ENCODE measurements at places on chromosomes 12 and 14. TPM values are rescaled to one million over a fixed set of nuclear protein-coding genes. Genes with fewer than 3 reads are reported as not detected.

GPR68 gene
- total RNA-seq: 0.67 TPM

- DNase-seq: no peak
These were observed 620.1 kb downstream of the MED13L start for GRCh38 chr12:115657081-115658013.

DNA sequence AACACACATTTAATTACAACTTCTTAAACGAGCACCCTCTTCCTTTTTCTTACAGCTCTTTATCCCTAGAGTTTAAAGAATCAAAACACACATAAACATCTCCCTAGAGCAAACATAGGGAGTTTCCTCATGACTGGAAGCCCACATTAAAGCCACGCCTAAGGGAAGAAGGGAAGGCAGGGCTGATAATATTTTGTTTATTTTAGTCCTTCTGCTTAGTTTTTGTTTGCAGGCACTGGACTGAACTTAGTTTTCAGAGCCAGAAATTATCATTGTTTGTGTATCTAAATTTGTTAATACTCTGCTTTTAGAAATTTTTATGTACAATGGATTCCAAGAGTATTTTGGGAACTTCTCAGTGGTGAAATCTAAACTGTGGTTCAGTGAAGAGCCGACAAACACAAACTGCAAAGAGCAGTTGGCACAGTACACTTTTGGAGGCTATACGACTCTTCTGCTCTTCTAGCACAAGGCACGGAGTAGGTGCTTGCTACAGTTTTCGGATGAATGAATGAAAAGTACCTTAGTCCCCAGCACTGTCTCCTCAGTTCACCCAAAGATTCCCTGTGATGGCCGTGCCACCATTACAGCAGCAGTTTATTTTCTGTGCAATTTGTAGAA, 17.6 kb upstream of the AMIGO2 start:
- DNase-seq: no peak

GRCh38 chr14:96660123-96660522, 137.1 kb upstream of the VRK1 start:
- DNase-seq: no peak

GRCh38 chr14:56004786-56005185, 113.4 kb upstream of the PELI2 start:
- DNase-seq: no peak

CFAP73 gene
- total RNA-seq: not detected

DNA sequence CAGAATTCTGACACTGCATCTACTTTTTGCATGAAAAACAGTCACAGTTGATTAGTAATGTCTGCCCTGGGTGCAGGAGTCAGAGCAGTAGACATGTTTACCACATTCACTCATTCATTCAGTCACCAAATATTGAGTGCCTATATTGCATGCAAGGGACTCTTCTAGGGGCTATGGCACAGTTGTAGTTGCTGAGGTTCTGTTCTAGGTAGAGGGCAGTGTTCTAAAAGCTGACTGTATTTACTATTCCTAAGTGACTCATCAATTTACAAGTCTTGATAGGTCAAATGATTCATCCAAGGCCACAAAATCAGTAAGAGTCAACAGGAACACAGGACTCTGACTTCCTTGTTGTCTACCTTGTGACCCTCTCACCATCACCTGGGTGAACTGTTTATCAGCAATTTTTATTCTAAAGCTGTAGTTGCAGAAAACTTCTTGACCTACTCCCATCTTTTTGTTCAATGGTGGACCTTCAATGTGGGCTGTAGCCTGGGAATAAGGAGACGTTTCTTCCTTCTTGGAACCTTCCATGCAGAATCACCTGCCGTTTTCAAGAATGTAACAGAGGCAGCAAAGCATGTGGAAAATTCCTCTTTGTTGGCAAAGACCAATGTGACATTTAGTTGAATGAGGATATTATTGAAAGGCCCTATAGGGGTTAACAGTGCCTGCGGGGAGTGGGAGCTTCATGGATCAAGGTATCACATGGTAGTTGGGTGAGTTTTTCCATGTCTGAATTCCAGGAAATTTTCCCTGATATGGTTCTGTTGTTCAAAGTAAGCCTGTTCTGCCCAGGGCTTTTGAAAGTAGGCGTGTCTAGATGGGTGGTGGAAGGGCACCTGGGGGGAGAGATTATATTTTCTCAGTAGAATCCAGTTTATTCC, 223.2 kb downstream of the KTN1 start:
- no peak for DNase-seq

GRCh38 chr12:132542661-132543060, 52.7 kb downstream of the FBRSL1 start:
- no peak for DNase-seq

TGFB3 gene
- total RNA-seq: 56.8 TPM

MPHOSPH9 gene
- 12.8 TPM for total RNA-seq

- no peak for DNase-seq
These were observed 17.6 kb downstream of the NINJ2 start for GRCh38 chr12:645563-646071.

- no peak for DNase-seq
These were observed 1087.4 kb upstream of the FLRT2 start for GRCh38 chr14:84442521-84442920.

Measured in mesenteric fat pad (tissue), 1 donor.